Activated CD8-positive, alpha-beta memory T cell treated with anti-CD3 and anti-CD28 coated beads for 24 hours (primary cell): ENCODE measurements at places on chromosomes 7 and 10.
A peak's percentile ranks its signal among the peaks of the same experiment; 100 is the strongest.

GRCh38 chr7:112908086-112908485 is 117.9 kb upstream of the TMEM168 start:
- no peak for DNase-seq

GRCh38 chr10:129897871-129898626 is 66.0 kb downstream of the EBF3 start:
- DNase-seq, result no peak

GRCh38 chr7:150363872-150364271 is 4.8 kb upstream of the REPIN1 start:
- no peak for DNase-seq

DNA sequence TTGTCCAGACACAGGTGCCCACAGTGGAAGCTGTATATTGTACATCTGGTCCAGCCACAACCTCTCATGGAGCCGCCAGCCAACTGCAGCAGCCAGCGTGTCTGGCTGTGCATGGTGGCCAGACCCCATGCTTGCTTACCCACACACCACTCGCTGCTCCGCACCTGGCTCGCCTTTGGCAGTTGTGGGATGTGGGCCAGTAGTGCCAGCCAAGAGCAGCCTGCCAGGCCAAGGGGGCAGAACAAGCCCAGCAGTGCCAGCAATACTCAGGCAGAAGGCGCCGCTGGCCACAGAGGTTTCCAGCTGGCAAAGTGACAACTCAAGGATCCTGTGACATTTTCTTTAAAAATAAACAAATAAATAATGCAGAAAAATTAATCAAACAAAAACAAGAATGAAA is 11.7 kb upstream of the TMEM243 start:
- DNase-seq, result no peak

DNA sequence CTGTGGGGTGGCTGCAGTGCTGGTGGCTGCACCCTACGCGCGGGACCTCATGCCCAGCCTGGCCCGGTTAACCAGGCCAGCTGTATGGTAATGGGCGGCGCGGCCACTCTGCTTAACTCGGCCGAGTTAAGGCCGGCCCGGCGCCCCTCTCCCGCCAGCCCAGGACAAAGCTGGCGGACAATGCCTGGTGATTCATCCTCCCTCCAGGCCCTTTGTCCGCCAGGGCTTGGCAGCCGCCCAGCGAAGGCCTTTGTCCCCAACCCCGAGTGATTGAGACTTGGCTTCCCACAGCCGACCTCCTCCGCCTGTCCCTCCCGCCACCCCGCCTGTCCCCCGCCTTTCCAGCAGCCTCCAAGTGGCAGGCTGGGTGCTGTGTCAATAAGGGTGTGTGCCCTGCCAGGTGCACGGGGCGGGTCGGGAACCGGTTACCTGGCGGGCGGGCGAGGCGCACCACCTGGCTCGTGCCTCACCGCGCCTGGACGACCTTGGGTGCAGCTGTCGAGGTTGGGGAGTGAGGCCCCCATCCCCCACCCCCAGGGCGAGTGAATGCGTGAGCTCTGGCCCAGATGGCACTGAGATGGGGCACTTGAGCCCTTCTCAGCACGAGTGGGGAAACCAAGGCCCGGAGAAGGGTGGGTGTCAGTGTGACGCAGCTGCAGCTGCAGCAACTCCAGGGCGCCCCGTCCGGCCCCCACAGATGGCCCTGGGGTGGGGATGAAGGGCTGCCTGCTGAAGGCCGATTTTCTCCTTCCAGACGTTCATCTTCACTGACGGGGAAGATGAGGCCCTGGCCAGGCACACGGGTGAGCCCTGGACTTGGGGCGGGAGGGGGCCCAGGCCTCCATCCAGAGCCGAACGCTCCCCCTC is 4.6 kb downstream of the LFNG start:
- DNase-seq, result peak; percentile 58

GRCh38 chr7:7688310-7688709 is 30.1 kb downstream of the RPA3 start:
- DNase-seq, result no peak

DNA sequence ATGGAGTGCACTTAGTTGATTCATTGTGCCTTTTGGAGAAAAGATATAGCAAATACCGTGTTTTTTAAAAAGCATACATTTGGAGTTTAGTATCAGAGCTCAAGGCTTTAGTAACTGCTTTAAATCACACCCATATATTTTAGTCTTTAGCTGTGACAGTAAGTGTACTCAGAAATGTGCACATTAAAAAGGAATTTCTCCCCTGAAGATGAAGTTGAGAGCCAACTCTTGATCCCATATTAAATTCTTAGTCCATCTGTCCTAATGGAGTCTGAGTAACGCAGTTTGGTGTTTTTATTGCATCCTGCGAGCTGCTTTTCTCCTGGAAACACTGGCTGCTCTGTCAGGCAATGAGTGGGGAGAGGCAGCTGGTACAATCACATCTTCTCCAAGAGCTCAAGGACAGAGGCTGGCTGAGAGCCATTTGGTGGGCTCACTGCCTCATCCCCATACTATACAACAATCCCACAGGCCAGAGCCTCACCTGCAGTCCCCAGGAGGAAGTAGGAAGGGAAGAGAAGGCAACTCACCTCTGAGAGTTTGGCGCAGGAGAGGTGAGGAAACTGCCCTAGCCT is 473.6 kb upstream of the C7orf33 start:
- no peak for DNase-seq

GRCh38 chr7:39073432-39073831 is 95.7 kb downstream of the POU6F2 start:
- DNase-seq, result no peak

DNA sequence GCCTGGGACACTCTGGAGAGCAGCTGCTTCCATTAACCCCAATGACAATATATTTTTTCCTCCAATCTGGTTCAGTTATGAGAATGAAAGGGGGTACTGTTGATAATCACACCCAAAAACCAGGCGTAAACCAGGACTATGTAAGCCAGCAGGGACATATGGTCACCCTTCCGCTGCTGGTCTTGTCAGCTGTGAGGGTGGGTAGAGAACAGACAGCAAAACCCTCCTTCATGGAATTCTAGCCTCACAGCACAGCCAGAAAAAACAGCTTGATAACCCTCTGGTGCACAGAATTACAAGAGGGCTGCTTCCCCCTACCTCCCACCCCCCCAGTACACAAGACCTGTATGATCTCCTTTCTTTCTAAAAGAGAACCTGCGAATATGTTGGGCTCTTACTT is 368.8 kb upstream of the ZMIZ1 start:
- DNase-seq, result peak; percentile 9

DNA sequence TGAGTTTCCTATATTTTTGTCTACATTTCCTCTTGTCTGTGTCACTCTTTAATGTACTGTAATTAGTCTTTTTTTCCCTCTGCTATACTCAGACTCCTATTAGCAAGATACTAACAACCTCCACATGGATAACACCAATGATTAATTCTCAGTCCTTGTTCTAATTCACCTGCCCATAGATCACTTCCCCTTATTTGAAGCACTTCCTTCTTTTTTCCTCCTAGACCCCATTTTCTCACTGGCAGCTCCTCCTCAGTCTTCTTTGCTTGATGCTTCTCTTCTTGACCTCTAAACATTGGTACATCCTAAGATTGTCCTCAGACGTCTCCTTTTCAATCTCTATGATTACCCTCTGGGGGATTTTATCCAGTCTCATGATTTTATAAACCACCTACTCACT is 98.2 kb upstream of the IMMP2L start:
- no peak for DNase-seq

- DNase-seq, result no peak
These were observed 39.8 kb upstream of the ARL4A start for GRCh38 chr7:12647364-12648219.

DNA sequence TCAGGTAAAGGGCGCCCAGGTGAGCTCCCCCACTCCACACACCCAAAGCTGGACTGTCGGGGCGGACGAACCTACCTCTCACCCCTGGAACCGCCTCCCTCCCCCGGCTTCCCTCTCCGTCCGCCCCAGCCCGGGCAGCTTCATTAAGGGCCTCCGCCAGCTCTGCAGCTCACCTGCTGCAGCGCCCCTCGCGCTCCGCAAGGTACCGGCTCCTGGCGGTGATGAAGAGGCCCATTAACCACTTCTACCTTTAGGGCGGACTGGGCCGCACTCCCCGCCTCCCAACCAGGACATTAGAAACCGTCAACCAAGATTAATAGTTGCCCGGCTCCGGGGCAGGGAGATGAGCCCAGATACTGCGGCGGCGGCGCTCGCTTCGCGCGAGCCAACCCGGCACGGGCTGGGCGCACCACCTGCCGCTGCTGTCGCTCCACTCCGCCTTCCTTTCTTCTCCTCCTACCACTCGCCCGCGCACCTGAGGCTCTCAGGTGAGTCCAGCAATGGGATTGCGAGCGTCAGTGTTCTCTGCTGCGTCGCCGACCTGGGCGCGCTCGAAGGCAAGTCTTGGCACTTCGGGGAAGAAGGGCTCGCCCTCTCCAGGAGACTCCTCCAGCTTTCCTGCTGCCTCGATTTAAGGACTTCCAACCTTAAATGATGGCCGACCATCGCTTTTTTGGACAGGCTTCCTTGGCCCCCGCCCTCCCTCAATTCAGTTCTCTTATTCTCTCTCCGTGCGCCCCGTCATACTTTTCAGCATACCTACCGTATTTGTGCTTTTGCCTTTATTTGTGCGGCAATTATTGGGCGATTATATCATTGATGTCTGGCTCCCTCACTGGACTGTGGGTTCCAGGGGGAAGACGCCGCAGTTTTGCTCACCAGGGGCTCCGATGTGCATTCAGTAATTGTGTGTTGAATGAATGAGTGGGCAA is 13.6 kb upstream of the KAZALD1 start:
- no peak for DNase-seq

GRCh38 chr7:14747701-14748100 is 154.8 kb downstream of the DGKB start:
- no peak for DNase-seq

DNA sequence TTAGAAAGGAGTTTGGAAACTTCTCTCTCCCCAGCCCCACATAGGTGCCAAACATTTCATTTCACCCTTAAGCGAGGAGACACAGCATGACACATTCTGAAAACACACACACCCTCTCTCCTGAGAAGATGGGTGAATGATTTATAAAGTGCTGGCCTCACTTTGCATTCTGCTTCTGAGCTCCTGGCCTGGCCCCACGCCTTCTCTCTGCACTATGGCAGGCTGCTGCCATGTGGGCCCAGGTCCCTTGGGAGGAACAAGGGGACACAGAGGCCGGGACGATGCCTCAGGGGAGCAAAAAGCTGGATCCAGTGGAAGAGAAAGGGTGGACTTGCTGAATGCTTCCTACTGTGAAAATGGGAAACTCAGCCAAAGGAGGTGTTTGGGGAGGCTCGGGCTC is 56.0 kb downstream of the CPXM2 start:
- DNase-seq, result no peak

GRCh38 chr7:42090806-42091205 is 146.2 kb downstream of the GLI3 start:
- no peak for DNase-seq

- no peak for DNase-seq
These were observed 8.8 kb upstream of the ELN start for GRCh38 chr7:74019149-74019548.

DNA sequence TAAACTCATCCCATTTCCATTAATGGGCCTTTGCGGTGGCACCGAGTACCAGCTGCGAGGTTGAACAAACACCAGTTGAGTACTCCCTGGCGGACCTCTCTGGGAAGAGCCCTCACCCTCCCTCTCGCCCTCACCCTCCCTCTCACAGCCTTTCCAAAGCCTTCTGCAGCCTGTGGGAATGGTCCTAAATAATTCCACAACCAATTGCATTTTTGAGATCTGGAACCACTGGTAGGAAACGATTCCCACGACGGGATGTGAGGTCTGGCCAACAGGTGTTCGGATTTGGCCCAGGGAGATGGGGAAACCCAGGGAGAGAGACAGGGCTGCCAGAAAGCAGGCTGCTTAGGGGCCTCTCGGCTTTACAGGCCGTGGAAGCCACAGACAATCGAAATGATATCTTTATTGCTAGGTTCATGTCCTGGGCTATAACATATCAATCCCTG is 5.3 kb downstream of the PTF1A start:
- DNase-seq, result no peak

DNA sequence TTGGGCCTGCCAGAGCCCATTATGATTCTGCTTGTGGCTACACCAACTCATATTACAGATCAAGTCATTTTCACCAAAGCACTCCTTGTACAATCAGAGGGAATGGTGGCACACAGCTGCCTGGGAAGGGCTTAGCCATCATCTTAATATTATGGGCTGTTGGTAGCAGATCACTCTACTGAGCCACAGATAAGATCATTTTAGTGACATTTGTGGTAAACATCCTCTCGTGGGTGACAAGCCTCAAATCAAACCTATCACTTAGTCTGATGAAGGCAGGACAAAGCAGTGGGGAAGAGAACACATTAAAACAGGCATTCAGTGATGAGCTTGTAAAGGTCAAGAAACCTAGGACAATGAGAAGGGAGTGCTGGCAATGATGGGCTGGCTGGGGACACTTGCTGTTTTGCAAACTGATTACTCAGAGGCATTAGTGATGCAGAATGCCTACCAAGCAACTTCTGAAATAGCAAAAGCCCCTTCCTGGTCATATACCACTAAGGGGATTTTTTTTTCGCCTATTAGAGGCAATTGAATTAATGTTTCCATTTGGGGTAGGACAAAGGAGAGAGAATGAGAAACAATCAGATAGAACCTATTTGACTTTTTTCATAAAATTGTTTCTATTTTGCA is 137.5 kb upstream of the WDR11 start:
- DNase-seq, result no peak

- no peak for DNase-seq
These were observed 101.9 kb downstream of the GRID1 start for GRCh38 chr10:86264481-86265231.

GRCh38 chr10:33861016-33861704 is 526.7 kb upstream of the NRP1 start:
- no peak for DNase-seq

- DNase-seq, result no peak
These were observed 65.8 kb downstream of the PIP4K2A start for GRCh38 chr10:22648547-22648961.

- no peak for DNase-seq
These were observed 51.6 kb upstream of the PAX2 start for GRCh38 chr10:100693821-100694220.

GRCh38 chr7:119392-120163 is 72.8 kb upstream of the FAM20C start:
- DNase-seq, result no peak

GRCh38 chr7:51158211-51158610 is 158.4 kb downstream of the COBL start:
- DNase-seq, result no peak

- no peak for DNase-seq
These were observed 76.0 kb downstream of the CARD11 start for GRCh38 chr7:2967705-2968104.

DNA sequence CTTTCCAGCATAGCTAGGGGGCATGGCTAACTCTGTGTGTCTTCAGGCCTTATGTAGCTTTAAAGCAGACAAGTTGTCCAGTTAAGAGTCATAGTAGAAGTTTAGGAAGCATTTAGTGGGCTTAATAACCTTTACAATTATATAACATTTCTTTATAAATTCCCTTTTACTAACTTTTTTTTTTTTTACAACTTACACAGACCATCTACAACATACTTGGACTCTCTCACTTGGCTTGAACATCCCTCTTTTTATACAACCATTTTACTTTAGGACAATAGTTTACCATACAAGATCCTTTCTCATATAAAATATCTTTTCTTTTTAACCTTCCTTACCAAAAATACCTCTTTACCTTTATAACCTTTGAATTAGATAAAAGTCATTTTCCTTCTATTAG is 26.3 kb downstream of the SP4 start:
- no peak for DNase-seq

GRCh38 chr7:36513393-36513792 is 123.7 kb downstream of the ANLN start:
- no peak for DNase-seq
